ENCODE measurements at places on chromosomes 4 and X.

DNA sequence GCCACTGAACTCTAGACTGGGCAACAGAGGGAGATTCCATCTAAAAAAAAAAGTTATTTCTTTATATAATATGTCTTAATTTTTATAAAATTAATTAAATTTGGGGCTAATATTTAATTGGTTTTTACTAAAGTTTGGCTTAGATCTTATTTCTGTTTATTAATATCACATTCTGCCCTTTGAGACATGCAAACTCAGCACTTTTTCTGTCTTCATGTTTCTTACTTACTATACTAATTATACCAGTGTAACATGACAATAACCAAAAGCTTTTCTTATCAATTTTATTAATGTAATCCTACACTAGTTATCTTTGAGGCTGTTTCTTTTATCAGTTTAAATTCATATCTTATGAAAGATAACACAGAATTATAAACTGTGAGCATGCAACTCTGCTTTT lies 475.9 kb upstream of the GRID2 start:
- DNase-seq = no peak

DNA sequence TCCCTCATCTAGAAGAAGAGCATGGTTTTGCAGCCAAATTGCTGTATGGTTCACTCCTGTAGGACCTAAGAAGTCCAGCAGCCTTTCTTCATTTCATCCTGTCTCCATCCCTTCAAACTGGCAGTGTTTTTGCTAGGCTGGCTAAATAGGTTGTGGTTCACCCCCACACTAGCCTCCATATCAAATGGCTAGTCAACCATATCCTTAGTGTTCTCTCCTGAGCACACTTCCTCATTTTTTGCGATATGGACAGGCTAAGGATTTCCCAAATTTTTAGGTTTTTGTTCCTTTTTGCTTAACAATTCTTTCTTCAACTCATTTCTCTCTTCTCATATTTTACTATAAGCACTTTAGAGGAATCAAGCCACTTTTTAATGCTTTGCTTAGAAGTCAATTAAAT lies 98.8 kb upstream of the NOCT start:
- no peak for DNase-seq

- no peak for DNase-seq
Measured at GRCh38 chr4:76545226-76545884, 110.3 kb downstream of the SHROOM3 start.

GRCh38 chr4:149823769-149824221 lies 8.2 kb upstream of the IQCM start:
- DNase-seq = peak; percentile 13

DNA sequence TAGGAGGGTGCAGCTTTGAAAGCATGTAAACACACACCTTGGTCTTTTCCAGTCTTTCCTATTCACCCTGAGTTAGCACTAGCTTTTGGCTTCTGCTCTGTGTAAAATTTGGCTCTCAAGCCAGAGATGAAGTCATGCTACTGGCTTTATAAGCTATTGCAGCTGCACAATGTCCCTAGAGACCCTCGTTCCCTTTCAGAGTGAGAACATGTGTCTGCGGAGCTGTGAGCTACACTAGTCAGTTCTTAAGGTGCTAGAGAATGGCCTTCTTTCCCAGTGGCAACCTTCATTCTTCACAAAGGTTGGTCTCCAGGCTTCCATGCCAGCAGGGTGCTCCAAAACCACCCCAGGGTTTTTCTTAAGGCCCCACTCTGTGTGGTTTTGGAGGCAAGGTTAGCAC lies 199.1 kb downstream of the SPATA18 start:
- no peak for DNase-seq

GRCh38 chrX:46803140-46803539 lies 33.7 kb upstream of the RP2 start:
- no peak for DNase-seq
